Anterior cingulate cortex (tissue), 58 donors: ENCODE measurements at places on chromosomes 16 and 17.

- DNase-seq: no peak
Measured at GRCh38 chr16:64138621-64139020, 983.2 kb downstream of the CDH11 start.

DNA sequence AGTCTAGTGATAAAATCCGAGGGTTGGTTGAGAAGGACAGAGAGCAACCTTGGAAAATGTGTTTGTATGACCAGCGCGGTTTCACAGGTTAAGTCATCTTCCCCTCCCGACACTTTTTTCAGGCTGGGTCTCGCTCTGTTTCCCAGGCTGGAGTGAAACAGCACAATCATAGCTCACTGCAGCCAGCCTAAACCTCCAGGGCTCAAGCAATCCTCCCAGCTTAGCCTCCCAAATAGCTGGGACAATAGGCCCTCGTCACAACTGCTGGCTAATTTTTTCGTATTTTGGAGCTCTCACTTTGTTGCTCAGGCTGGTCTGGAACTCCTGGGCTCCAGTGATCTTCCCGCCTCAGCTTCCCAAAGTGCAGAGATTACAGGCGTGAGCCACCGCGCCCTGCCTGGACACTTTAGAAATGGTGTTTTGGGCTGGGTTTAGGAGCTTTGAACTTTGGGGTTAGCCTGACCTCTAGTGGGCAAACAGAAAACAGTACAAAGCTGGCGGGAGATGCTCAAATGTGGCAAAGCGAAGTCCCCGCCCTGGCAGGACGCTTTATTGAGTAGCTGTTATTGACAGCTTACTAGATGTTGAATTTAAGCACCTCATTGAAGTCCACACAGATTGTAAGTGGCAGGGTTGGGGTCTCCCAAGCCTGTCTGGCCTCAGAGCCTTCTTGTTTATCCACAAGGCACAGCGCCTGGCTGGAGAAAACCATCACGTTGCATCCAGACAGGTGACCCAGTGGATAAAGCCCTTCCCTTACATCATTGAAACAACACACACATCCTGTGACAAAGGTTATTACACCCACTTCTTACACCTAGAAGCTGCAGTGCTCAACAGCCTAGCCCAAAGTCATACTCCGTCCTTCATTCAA, 34.7 kb upstream of the RBBP6 start:
- DNase-seq: peak; percentile 11

DNA sequence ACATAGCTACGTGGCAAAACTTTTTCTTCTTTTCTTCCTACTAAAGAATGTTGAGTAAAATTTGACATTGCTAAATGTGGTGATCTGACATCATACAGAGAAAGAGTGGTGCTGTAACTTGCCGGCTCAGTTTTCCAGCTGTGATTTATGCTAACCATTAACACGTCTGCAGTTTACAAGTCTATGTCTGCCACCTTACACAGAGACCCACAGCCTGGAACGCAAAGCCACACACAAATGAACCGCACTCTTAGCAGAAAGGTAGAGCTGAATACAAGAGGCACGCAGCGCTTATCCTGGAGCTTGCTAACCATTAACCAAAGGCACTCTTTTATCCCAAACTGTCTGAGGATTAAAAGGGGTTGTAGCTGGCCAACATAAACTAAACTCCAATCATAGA, 31.9 kb downstream of the CACNG1 start:
- no peak for DNase-seq

DNA sequence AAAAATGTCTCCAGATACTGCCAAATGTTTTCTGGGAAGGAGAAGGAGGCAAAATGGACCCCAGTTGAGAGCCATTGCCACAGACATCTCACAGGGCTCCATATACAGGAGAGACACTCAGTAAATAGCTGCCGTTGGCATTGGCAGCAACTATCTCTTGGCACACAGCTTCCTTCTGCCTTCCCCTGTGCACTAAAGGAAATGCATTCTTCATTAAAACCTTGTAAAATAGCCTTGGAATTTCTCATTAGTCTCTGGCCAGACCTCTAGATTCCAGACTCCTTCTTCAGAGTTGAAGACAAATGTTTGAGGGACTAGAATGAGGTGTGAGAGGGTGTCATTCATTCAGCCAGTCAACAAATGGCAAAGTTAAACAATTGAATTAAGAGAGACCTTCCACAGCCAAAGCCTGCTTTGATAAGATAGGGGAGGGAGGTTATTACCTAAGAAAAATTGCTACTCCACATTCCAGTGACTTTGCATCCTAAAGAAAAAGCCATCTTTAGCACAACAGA, 223.9 kb upstream of the HS3ST3A1 start:
- no peak for DNase-seq

DNA sequence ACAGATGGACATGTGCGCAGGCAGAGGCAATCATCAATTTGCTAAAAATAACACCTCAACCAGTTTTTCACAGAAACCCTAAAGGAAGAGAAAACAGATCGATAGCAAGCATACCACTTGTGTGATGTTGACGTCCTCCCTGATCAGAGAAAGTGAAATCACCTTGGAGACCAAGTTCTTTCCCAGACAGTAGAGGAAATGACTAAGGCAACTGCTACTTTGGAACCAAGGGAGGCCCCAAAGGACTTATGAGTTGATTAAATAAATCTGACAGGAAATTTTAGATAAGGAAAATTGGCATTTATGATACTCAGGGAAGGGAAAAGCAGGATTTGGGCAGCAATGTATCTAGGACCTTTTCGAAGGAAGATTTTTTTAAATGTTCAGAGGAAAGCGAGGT, 267.1 kb upstream of the ASIC2 start:
- DNase-seq: no peak

GRCh38 chr17:8408371-8408770, 10.7 kb upstream of the RNF222 start:
- DNase-seq: no peak

- DNase-seq: peak; percentile 83
Measured at GRCh38 chr17:73770115-73770848, 126.0 kb upstream of the SDK2 start.

GRCh38 chr17:71180801-71181385, 939.9 kb upstream of the SOX9 start:
- no peak for DNase-seq

DNA sequence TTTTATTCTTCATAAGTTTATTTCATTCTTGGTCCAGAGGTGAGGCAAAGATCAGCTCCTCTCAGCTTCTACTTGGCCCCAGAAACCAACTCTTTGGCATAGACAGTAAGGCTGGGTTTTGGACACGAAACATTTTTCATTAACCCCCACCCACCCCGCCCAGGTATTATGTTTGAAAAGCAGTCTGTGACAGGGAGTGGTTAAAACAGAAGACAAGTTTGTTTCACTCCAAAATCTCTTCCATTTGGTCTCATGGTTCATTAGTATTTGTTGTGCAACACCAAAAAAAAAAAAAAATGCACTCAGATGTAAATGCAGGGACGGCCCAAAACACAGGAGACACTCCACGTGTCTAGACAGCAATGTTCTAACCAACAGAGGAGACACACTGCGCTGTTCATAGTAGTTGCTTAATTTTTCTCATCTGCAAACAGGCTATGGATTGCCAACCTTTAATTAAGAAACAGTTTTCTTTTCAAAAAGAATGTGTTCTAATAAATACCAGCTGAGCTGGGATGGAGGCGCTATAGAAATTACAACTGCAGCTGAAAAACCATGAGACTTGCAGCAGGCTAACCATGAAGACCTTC, 39.8 kb upstream of the MMP2 start:
- no peak for DNase-seq

DNA sequence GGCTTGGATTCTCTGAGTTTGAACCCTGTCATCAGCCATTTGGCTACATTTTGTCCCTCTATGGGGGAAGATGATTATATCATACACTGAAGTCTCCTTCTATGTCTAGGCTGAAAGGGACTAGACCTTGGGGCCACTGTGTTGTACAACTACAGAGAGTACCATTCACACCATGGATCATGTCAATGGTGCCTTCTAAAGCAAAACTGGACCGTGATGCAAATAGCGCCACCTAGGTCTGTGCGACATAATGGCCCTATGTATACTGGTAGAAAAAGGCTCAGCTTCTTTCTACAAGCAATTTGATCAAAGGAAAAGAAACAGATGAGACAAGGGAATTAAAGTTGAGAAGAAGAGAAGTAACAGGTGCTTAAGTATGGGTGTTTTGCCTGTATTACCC, 100.7 kb downstream of the LYRM1 start:
- no peak for DNase-seq

- no peak for DNase-seq
Measured at GRCh38 chr16:78763821-78764440, 664.5 kb downstream of the WWOX start.

GRCh38 chr17:1186214-1186820, 6.5 kb upstream of the ABR start:
- DNase-seq: no peak

DNA sequence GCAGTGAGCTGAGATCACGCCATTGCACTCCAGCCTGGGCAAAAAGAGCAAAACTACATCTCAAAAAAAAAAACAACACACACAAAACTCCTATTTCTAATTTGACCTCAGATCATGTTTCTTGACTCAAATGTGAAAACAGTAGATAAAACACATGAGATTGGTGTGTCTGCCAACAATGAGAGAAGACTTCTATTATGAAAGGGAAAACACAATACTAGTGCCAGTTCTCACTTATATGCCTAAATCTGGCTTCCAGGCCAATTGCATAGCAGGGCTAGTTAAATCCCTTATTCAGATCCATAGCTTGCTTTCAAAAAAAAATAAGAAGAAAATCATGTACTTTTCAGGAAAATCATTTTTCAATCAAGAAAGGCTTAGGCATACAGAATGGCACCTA, 39.4 kb downstream of the AP1G1 start:
- DNase-seq: no peak

DNA sequence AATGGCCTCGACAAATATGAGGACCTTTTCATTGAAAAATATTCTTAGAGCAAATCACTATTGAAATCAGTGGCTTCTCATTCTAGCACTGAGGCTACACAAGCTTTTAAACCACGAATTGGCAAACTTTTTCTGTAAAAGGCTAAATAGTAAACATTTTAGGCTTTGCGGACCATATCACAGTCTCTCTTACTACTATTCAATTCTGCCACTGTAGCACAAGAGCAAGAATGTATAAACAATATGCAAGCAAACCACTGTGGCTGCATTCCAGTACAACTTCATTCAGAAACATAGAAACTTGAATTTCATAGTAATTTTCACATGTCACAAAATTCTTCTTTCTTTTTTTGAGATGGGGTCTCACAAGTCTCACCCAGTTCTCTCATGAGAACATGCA, 49.1 kb downstream of the PHLPP2 start:
- no peak for DNase-seq

DNA sequence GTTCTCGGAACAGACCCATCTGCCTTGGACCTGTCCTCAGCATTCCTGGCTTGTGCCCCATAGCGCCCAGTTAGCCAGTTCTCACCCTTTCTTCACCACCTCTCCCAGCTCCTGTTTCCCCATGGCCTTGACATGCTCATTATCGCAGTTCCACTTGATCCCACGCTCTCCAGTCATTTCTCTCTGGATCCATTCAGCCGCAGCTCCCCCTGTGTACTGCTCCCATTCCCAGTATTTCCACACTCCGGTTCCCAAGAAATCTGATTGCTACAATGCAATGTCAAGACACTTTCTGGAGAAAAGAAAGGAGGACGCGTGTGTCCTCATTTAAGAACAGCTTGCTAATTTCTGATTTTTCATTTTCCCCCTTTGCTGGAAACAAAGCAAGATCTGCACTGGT, 55.4 kb downstream of the TMEM186 start:
- no peak for DNase-seq
